ENCODE measurements at places on chromosomes 7 and 10. TPM values are rescaled to one million over a fixed set of nuclear protein-coding genes. Genes with fewer than 3 reads are reported as not detected.

Gene SP4
- 8.7 TPM for total RNA-seq

Gene GJD4
- total RNA-seq, result 0.24 TPM

Gene ITPRID1
- total RNA-seq, result not detected

Gene NPFFR1
- not detected for total RNA-seq

Gene SEMA3A
- total RNA-seq, result 35.9 TPM

Gene NKX1-2
- not detected for total RNA-seq

Gene COBL
- 0.69 TPM for total RNA-seq

Gene CYP2C9
- total RNA-seq, result not detected

Gene CRHR2
- 0.92 TPM for total RNA-seq

Gene LEP
- not detected for total RNA-seq

Gene SFXN4
- 21.4 TPM for total RNA-seq

Gene SKIDA1
- 42.4 TPM for total RNA-seq

Gene ANKRD61
- 0.15 TPM for total RNA-seq

Gene LIPJ
- not detected for total RNA-seq

Gene ECHDC3
- 32.0 TPM for total RNA-seq

Gene MSMB
- total RNA-seq, result not detected

Gene HYAL4
- not detected for total RNA-seq

Gene LRRTM3
- total RNA-seq, result 2.5 TPM

Gene CPA2
- 1.9 TPM for total RNA-seq

Gene DNAJB6
- total RNA-seq, result 117 TPM

Gene UNC5B
- 172 TPM for total RNA-seq

Gene PEX1
- total RNA-seq, result 25.9 TPM

Gene GRK5
- 9.2 TPM for total RNA-seq

Gene MARVELD1
- total RNA-seq, result 38.3 TPM

Gene HOXA7
- not detected for total RNA-seq

Gene AEBP1
- 60.8 TPM for total RNA-seq

Gene SEPTIN14
- total RNA-seq, result not detected

Gene SPDYE6
- 0.18 TPM for total RNA-seq

Gene ENTPD1
- total RNA-seq, result 1.1 TPM

Gene PTPRZ1
- 0.33 TPM for total RNA-seq

Gene ZDHHC4
- 51.7 TPM for total RNA-seq

Gene FOXI2
- total RNA-seq, result not detected

Gene SPDYE2
- not detected for total RNA-seq

Gene PRKAR1B
- total RNA-seq, result 40.2 TPM

Gene PKD2L1
- not detected for total RNA-seq

Gene AQP1
- total RNA-seq, result 35.6 TPM

Gene CFAP70
- 1.2 TPM for total RNA-seq

Gene OPN1SW
- not detected for total RNA-seq

Gene EVX1
- total RNA-seq, result not detected

Gene MMRN2
- 7.9 TPM for total RNA-seq

Gene CUX1
- total RNA-seq, result 71.7 TPM

Gene MYO3A
- total RNA-seq, result 5.9 TPM

Gene TMEM196
- not detected for total RNA-seq

Gene OR2A7
- not detected for total RNA-seq

Gene OR2A42
- total RNA-seq, result not detected

Gene NEURL1
- 2.7 TPM for total RNA-seq

Gene ACSM6
- total RNA-seq, result not detected

Gene TMEM273
- not detected for total RNA-seq
